ENCODE measurements at places on chromosomes 3 and 15.

- no peak for DNase-seq
These were observed 12.8 kb downstream of the MYZAP start for GRCh38 chr15:57604507-57604906.

DNA sequence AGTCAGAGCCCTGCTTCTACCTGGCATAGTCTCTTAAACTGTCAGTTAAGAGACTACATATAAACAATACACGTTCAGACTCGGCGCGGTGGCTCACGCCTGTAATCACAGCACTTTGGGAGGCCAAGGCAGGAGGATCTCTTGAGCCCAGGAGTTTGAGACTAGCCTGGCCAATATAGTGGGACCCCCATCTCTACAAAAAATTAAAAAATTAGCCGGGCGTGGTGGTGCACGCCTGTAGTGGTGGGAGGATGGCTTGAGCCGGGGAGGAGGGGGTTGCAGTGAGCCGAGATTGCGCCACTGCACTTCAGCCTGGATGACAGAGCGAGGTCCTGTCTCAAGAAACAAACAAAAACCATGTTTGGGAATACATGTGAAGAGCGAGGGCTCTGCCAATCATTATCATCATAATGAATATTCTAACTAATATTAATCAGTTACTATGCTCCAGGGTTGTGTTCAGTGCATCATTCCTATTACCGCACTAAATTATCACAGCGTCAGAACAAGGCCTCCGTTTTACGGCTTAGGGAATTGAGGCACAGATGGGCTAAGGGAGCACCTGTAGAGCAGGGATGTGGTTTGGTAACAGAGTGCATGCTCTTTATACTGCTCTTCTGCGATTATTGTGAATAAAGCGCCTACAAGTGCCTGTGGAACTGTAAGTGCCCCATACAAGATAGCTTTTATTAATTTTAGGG, 844 bp upstream of the UQCC5 start:
- DNase-seq: no peak

DNA sequence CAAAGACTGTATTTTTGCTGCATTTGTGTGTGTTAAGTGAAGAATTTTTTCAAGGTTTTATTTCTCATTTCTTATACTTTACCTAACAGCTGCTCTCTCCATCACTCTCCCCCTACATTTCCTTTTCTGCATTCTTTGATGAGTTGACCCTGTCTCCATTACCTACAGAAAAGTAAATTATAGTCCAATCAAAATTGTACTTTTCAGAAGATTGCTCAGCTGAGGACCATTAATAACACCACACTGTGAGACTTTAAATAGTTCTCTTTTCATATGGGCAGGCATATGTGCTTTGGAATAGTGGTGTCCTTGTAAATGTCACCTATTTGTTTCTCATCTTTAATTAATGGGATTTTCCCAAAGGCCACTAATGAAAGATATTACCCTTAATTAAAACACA, 234.7 kb upstream of the GPR149 start:
- DNase-seq: no peak

GRCh38 chr3:188021502-188022040, 132.4 kb upstream of the LPP start:
- no peak for DNase-seq

GRCh38 chr3:106529738-106530137, 660.9 kb upstream of the CBLB start:
- no peak for DNase-seq

GRCh38 chr3:188573956-188574355, 420.0 kb downstream of the LPP start:
- DNase-seq: no peak

DNA sequence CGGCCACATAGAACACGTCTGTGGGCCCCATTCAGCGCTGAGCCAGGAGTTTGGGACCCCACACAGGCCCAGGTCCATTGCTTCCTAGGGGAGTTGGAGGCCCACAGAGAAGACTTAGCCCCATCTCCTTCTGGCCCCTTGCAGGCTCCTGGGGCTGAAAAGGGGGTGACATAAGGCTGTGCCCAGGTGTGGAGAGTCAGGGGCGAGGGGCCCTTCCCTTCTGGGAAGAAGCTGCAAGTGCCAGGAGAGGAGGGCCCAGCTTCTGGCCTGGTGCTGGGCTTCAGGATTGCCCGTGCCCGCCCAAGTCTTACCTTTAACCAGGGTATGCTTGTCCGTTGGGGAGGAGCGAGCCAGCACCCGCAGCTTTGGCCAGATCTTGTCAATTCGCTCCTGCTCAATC, 28.9 kb upstream of the SEC13 start:
- no peak for DNase-seq

- no peak for DNase-seq
These were observed 192.1 kb upstream of the EOMES start for GRCh38 chr3:27914199-27914598.

DNA sequence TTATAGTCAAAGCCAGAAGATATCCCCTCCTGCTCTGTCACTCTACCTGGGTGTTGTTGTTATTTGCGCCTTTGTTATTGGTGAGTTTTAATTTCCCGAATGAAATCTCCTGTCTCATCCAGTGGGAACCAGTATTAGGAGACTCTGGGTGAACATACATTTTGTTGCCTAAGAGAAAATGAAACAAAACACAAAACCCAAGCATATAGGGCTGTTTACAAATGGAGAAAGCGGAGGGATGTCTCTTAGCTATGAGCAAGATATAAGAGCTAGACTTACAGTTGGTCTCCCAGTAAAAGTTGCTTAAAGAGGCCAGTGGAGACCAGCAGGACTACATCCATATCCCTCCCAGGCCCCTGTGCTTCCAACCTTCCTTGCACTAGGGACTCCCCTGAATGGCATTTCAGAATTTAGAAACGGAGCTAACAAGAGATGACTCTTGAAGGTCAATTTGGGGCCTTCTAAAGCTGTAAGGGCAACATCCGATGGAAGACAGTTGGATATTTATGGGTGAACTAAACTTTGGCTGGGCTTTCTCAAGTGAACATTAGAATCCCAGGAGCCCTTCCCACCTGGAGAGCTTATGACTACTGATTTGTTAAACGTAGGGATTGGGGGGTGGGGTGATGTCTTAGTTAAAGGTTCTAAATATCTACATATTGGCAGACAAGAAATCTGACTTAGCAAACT, 2.7 kb downstream of the EOMES start:
- no peak for DNase-seq

GRCh38 chr3:181344331-181344730, 354.8 kb upstream of the DNAJC19 start:
- no peak for DNase-seq

GRCh38 chr15:43067717-43068461, 37.9 kb downstream of the UBR1 start:
- DNase-seq: no peak

- DNase-seq: no peak
These were observed 5.3 kb downstream of the SEMA7A start for GRCh38 chr15:74428442-74428787.

GRCh38 chr3:54874816-54875556, 52.9 kb downstream of the LRTM1 start:
- DNase-seq: no peak

All from right renal cortex interstitium (tissue), 3 donors.